ENCODE measurements at places on chromosomes 4 and X. TPM values are rescaled to one million over a fixed set of nuclear protein-coding genes. Genes with fewer than 3 reads are reported as not detected.

DNA sequence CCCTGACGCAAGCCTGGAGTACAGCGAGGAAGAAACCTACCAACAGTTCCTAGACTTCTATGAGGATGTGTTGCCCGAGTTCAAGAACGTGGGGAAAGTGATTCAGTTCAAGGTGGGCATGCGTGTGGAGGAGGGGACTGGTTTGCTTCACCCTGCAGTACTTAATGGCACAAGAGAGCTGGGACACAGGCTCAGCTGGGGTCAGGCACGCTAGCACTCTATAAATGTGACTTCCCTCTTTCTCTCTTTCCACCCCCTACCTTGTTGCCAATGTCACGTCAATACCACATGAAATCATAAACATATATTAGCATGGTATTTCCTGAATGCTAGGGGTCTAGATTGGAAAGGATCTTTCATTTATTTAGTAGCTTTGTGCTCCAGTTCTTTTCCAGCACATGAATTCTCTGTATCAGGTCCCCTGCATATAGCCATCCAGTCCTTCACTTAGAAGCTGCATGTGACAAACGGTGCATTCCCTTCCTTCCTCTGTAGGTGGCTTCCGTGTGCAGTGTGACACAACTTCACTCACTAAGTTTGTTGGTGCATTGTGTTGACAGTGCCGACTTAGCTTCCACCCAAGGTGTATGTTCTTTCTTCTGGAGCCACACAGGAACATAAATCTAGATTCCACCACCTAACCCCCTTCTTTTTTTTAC is 25.6 kb downstream of the ZRSR2 start:
- no peak for DNase-seq

DNA sequence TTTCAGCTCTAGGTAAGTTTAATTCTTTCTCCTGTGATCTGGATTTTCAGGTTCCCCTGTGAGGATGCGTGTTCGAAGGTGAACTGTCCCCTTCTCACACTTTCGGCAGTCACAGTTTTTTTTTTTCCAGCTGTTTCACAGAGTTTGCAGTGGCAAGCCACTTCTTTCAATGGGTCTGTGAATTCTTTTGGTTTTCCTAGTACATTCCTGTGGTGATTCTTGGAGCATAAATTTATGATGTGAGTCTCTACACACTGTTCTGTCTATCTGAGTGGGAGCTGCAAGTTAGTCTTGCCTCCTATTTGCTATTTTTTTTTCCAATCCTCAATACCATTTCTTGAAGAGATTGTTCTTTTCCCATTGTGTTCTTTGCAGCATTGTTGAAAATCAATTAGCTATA is 595.5 kb downstream of the RAPGEF2 start:
- no peak for DNase-seq

- no peak for DNase-seq
These were observed 13.9 kb downstream of the TMEM165 start for GRCh38 chr4:55409468-55410171.

DNA sequence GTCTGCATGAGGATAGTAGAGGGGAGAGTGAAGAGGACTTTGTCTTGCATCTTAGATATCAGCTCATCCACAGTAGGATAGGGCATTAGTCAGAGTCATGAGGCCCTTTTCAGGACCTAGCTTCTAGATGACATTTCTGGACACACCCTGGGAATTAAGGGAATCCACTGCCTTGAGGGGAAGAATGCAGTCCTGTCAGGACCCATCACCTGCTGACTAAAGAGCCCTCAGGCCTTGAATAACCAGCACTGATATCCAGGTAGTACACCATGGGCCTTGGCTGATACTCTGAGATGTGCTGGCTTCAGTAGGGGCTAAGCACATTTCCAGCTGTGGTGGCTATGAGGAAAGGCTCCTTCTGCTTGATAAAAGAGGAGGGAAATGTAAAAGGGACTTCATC is 134.4 kb downstream of the EDA2R start:
- no peak for DNase-seq

DNA sequence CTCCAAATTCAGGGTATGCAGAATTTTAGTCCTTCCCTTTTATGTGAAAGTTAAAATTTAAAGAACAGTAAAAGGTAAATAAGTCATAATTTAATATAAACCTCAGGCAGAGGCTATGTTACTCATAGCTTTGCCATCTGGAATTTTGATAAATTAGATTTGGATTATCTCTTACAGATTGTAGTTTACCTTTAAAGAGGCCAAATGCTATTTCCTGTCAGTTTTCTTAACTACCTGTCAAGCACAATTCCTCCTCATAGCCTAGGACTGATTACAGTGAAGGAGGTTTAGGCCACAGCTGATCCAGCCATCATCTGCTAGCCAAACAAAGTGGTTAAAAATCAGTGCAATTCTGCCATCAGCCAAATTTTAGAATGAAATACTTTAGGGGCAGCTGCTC is 128.1 kb downstream of the MFAP3L start:
- DNase-seq, result no peak

DNA sequence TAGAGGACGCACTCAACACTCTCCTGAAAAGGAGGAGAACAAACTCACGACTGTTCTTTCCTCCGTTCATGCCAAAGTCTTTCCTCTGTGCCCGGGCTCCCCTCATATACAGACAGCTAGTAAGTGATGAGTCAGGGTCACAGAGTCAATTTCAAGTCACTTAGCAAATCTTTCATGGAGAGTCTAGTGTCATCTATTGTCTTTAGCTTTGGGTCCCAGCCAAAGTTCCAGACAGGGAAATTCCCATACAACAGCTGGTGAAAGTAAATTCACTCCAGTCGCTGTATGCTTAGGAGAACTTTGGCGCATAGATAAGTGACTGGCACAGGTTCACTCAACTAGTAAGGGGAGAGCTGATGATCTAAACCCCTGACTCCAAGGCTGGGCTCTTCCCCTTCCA is 226.5 kb downstream of the MID1 start:
- DNase-seq, result no peak

DNA sequence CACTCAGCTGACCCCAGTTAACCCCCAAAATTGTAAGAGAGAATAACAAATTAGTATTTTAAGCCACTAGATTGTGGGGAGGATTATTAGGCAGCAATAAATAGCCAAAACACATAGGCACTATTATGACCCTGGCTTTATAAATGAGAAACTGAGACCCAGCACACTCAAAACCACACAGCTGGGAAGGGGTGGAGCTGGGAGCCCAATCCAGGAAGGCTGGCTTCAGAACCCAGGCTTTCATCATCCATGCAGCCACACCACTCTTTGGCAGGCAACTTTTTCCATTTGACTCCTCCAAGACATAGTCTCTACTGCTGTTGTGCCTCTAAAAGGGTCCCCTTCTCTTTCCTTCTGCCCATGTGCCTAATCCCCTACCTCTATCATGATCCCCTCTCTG is 253.8 kb downstream of the DHX15 start:
- no peak for DNase-seq

GRCh38 chrX:137040113-137040794 is 6.5 kb upstream of the GPR101 start:
- no peak for DNase-seq

DNA sequence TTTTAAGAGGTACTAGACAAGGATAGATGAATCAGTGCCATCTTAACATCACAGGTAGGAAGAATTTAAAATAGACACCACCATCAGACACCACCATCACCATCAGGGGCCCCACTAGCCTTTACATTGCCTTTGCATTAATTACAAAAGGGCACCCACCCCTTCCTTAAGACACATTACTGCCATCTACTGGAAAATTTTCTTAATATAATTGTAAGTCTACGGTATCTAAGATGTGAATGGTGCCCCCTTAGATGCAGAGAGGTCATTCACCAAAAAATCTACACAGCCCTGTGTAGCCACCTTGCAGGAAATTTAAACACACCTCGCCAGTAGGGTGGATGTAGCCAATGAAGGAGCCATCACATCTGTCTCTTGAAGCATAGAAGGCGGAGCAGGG is 184.1 kb downstream of the MID1IP1 start:
- DNase-seq, result no peak

GRCh38 chrX:119132961-119133360 is 5.3 kb upstream of the KIAA1210 start:
- no peak for DNase-seq

- DNase-seq, result no peak
These were observed 4.7 kb downstream of the BLTP1 start for GRCh38 chr4:122156819-122157218.

- no peak for DNase-seq
These were observed 88.8 kb downstream of the FMR1NB start for GRCh38 chrX:148069759-148070503.

- DNase-seq, result peak; percentile 49
These were observed 47.3 kb upstream of the SCML1 start for GRCh38 chrX:17689971-17690409.

- no peak for DNase-seq
These were observed 1720.2 kb downstream of the PCDH7 start for GRCh38 chr4:32440391-32440790.

- no peak for DNase-seq
These were observed 592.5 kb downstream of the PCDH18 start for GRCh38 chr4:136939781-136940180.

GRCh38 chrX:34716302-34716701 is 59.2 kb upstream of the TMEM47 start:
- DNase-seq, result no peak

DNA sequence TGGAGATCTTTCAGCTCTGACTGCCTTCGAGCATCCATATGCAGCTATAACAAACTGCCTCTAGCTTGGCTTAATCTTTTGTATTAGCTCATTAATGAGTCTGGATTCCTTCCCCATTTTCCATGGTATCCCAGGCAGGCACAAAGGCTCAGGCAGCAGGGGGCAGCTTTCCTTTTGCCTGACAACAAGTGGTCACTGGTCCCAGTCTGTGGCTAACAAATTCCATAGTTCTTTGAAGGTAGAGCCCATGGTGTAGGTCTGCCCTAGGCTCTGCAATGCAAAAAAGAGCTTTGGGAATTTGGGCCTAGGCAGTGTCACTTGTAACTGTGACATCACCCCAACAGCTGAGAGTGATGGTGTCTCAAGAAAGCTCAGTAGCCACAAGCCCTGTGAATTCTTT is 234.4 kb upstream of the GPC4 start:
- DNase-seq, result no peak

DNA sequence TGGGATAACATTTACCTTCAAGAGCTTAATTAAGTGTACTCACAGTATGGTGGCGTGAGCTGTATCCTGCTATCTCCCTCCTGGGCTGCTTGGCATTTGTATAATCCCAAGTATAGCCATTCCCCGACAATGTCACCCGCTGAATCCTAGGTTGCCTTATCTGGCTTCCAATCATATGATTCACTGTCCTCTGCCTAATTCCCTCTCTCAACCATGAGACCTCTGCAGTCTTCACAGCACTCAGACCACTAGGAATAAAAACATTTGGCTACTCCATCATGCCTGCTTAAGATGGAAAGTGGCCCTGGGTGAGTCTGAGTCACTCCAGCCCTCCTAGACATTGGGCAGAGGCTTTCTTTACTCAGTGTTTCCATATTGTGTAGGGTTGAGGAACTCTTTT is 28.9 kb upstream of the WDFY3 start:
- DNase-seq, result no peak

GRCh38 chr4:8698341-8699062 is 105.9 kb downstream of the CPZ start:
- peak; percentile 17 for DNase-seq

DNA sequence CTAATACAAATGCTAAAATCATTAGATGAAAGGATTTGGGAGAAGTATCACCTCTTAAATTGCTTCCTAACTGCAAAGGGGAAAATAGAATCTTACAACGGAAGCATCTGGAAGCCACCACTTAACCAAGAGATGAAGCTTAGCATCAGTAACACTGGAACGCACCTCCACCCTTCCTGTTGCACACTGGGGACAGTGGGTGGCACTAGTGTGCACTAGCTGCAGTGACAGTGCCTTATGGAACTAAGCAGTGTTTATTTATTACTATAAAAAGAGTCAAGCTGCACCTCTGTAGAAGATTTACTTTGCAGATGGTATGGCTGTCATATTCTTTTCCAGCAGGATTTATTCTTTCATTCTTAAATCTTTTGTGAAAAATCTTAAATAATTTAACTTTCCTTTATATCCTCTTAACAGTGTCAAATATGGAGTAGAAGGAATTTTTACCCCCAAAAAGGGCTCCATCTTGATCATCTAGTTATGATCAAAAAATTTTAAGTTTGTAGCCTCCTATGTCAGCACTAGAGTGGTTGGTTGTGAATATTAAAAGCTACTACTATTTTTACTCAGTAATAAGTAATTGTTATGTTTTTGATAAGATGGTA is 76.7 kb downstream of the SCD5 start:
- no peak for DNase-seq

- DNase-seq, result peak; percentile 67
These were observed 733 bp downstream of the FRYL start for GRCh38 chr4:48779095-48779997.

GRCh38 chrX:70504772-70505450 is 60.3 kb downstream of the DLG3 start:
- DNase-seq, result no peak

DNA sequence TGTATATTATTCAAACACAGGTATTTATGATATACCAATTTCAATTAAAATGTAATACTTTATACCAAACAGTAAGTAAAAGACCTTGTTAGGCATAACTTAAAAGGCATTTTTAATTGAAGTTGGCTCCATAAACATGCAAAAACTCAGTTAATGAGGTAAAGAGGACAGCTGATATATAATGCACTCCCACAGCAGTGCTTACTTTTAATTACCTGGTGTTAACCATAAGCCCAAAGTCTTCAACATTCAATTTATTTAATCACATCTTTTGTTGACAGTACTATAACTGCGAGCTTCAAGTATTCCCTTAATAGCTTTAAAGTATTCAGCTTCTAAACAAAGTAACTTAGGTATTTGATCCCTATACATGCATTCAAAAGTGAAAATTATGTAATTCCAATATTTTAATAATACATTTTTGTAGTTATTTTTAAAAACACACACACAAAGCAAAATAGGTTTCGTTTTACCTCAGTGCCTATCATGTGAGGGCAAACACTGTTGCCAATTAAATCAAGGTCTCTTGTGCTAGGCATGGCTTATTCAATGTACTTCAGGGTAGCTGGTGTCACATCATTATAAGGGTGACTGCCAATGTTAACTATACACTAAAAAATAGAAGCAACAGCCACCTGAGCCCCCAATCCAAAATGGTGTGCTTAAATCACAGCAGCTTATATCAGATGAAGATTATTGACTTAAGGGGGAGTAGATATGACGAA is 197.1 kb downstream of the LRBA start:
- DNase-seq, result no peak

GRCh38 chr4:40240040-40240653 is 43.3 kb downstream of the RHOH start:
- DNase-seq, result no peak

DNA sequence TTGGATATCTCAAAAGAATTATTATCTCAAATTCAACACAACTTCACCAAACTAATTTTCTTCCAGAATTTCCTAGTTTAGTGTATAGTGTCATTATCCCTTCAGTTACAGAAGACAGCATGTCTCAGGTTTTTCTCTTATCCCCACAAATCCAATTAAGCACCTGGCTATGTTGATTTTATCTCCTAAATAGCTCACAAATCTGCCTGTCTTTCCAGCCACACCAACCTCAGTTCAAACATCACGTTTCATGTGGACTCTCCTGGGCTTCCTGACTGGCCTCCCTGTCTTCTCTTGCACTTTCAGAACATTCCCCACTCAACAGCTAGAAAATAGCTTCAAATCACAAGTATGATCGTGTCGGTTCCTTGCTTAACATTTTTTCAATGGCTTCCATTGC is 14.8 kb downstream of the STK32B start:
- no peak for DNase-seq

Gene WAS
- 4.8 TPM for total RNA-seq

Gene CAPN6
- total RNA-seq, result 0.47 TPM

Gene BMP3
- 108 TPM for total RNA-seq

Gene SRPX
- 46.1 TPM for total RNA-seq

Gene SORCS2
- total RNA-seq, result 2.8 TPM

Measured in ureter (tissue), 1 donor.